ENCODE measurements at places on chromosomes 16 and 17.
A peak's percentile ranks its signal among the peaks of the same experiment; 100 is the strongest.

GRCh38 chr17:45660474-45660873 is 123.6 kb upstream of the CRHR1 start:
- no peak for DNase-seq

- DNase-seq: no peak
These were observed 16.8 kb downstream of the BMERB1 start for GRCh38 chr16:15451098-15451731.

- DNase-seq: no peak
These were observed 98.0 kb upstream of the LHX1 start for GRCh38 chr17:36839256-36839655.

- DNase-seq: no peak
These were observed 1.7 kb upstream of the SLC47A2 start for GRCh38 chr17:19718041-19718612.

- DNase-seq: no peak
These were observed 89.1 kb upstream of the HS3ST3A1 start for GRCh38 chr17:13690806-13691205.

DNA sequence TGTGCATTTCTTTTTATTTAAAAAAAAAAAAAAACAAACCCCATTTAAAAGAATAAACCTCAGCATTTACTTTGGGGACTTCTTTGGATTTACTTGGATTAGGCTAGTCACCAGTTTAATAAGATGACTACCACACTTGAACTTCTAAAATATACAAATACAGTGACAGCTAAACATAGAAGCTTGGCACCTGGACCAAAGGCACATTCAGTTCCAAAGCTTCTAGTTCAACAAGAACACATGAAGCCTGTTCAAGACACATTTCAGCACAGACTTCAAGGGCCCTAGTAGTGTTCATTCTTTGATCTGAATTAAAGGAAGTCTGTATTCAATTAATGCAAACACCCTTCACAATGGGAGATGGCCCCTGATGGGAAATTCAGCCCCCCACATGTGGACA is 11.6 kb upstream of the ROGDI start:
- no peak for DNase-seq

DNA sequence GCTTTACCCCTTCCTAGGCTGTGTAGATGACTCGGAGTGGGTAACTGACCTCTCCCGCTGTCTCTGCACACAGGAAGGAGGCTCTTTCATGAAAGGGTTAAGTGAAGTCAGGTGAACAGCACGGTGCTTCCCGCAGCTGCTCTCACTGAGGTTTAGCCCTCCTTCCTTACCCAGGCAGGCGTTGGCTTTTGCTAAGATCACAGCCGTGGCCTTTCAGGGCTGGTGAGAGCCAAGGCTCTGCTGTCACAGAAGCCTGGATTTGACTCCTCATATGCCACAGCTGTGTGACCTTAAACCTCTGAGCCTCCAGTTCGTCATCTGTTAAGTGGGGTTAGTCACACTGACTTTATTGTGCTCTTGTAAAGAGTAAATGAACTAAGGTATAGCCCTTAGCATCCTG is 90.9 kb upstream of the PLCG2 start:
- no peak for DNase-seq

DNA sequence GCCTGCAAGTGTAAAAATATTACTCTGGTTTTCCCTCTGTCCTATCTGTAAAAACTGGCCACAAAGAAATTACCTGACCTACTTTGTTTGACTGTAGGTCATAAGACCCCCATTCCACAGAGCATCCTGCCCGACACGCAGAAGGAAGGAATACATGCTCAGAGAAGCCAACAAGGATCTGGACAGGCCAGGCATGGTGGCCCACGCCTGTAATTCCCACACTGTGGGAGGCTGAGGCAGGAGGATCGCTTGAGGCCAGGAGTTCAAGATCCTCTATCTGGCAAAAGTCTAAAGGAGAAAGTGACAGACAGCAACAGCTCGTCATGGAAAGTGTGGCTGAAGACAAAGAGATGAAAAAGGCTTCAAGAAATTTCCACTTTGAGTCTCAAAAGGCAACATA is 78.2 kb upstream of the RNU2-1 start:
- DNase-seq: no peak

DNA sequence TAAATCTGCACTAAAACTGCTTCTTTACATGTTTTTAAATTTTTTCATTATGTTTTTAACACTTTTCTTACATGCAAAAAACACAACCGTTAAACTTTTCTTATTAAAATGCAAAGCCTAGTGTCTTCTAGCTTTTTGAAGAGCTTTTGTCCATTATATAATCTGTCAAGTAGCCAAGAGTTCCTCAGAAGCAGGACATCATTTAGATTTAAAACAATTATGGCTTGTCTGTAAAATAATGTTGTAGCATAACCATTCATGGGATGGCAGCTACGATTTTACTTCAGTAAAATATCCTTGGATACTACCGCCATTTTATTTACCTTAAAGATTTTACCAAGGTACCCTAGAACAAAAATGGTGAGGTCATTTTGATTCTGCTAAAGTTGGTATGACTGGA is 2.8 kb downstream of the OMG start:
- DNase-seq: peak; percentile 18

GRCh38 chr16:48575471-48576050 is 34.4 kb downstream of the N4BP1 start:
- no peak for DNase-seq

Data from Ammon's horn (tissue), 1 donor.